Spleen (tissue), 13 donors: ENCODE measurements at places on chromosomes 1 and 21. TPM values are rescaled to one million over a fixed set of nuclear protein-coding genes. Genes with fewer than 3 reads are reported as not detected.

- H3K4me3 ChIP-seq, result peak overlapping the region; percentile 96
- peak; percentile 79 for DNase-seq
- H3K36me3 ChIP-seq, result no peaks in the 10 kb centered on the region
- no peaks in the 10 kb centered on the region for H3K27me3 ChIP-seq
These were observed 654 bp upstream of the ARHGEF2 start for GRCh38 chr1:155978973-155979429.

- no peak overlapping the region for H3K4me3 ChIP-seq
- peak overlapping the region; percentile 20 for H3K27ac ChIP-seq
- H3K27me3 ChIP-seq, result no peaks in the 10 kb centered on the region
- DNase-seq, result no peak
These were observed 30.9 kb downstream of the SKI start for GRCh38 chr1:2258996-2259395.

DNA sequence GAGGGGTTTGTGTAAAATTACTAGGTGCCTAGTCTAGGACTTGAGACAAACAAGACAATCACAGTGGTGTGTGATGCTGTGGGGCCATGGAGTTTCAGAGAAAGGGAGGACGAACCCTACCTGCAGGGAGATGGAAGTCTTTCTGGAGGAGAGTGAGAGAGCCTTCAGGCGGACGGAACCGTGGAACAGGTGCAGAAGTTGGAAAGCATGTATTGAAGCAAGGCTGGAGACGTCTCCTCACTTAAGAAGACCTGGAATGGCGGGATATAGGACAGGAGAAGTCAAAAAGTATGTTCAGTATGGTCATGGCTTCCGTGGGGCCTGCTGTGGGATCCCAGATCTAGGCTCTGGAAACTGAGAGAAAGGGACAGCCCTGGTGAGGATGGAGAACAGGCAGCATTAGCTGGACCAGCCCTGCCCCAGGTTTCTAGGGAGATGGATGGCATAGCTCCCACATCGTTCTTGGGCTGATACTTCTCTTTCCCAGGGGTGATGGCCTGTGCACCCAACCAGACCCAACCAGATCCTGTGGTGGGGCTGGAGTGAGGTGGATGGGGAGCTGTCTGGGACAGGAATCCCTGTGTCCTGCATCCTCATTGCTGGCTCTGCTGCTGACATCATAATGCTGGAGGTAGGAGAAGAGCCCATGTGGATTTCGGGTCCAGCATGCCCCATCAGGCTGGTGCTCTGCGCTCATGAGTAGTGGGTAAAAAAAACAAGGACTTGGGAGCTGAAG lies 15.0 kb upstream of the LRP8 start:
- H3K27me3 ChIP-seq, result no peaks in the 10 kb centered on the region
- no peak overlapping the region for H3K4me3 ChIP-seq

- DNase-seq, result no peak
- no peaks in the 10 kb centered on the region for H3K27me3 ChIP-seq
- H3K27ac ChIP-seq, result no peak overlapping the region
- H3K4me1 ChIP-seq, result peaks cover 2% of the 10 kb centered on the region
These were observed 934 bp upstream of the MSH4 start for GRCh38 chr1:75795703-75796193.

GRCh38 chr1:214946615-214947014 lies 135.9 kb upstream of the KCNK2 start:
- H3K36me3 ChIP-seq, result no peaks in the 10 kb centered on the region
- H3K4me3 ChIP-seq, result no peak overlapping the region
- no peak overlapping the region for H3K27ac ChIP-seq
- no peaks in the 10 kb centered on the region for H3K4me1 ChIP-seq
- no peak for DNase-seq

DNA sequence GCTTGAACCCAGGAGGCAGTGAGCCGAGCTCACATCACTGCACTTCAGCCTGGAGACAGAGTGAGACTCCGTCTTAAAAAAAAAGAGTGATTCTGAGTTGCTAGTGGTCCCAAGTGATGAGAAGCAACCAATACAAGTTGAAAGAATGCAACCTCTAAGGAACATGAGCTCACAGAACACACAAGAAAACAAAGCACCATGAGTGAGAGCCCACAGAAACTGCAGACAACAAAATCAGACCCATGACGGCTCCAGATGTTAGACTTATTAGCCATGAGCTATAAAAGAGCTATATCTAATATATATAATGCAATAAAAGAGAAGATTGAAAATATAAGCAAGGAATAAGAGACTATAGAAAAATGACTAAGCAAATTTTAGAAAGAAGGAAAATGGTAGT lies 50.0 kb downstream of the MATN1 start:
- no peaks in the 10 kb centered on the region for H3K27me3 ChIP-seq
- H3K4me1 ChIP-seq, result no peaks in the 10 kb centered on the region
- no peak overlapping the region for H3K4me3 ChIP-seq
- H3K36me3 ChIP-seq, result no peaks in the 10 kb centered on the region
- no peak overlapping the region for H3K27ac ChIP-seq

- no peak overlapping the region for H3K4me3 ChIP-seq
- no peaks in the 10 kb centered on the region for H3K36me3 ChIP-seq
- no peaks in the 10 kb centered on the region for H3K27me3 ChIP-seq
- peaks cover 45% of the 10 kb centered on the region for H3K4me1 ChIP-seq
- peak overlapping the region; percentile 3 for H3K27ac ChIP-seq
- no peak for DNase-seq
These were observed 7.8 kb upstream of the MEF2D start for GRCh38 chr1:156508205-156508954.

DNA sequence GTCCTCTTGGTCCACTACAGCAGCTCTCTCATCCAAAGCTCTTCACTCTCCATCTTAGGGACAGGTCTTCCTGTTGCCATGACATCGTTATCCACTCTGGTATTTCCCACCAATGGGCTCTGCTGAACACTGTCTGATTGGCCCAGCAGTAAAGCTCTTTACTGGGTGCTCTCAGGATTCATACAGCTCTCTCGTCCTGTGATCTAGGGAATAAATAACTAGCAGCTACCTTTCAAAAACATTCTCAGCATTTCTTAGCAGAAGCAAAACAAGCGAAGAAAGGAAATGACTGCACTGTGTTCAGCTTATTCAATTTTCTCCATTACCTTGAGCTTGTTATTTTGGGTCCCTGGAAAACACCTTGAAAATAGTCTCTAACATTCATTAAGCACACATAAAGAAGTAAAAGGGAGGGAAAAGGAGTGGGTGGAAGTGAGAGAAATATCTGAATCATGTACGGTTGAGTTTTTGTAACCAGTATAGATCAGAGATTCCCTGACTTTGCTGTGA lies 163.4 kb upstream of the SGIP1 start:
- no peaks in the 10 kb centered on the region for H3K27me3 ChIP-seq
- peaks cover 81% of the 10 kb centered on the region for H3K36me3 ChIP-seq
- no peak overlapping the region for H3K4me3 ChIP-seq
- H3K27ac ChIP-seq, result peak overlapping the region; percentile 54
- peaks cover 97% of the 10 kb centered on the region for H3K4me1 ChIP-seq

- no peaks in the 10 kb centered on the region for H3K36me3 ChIP-seq
- H3K4me3 ChIP-seq, result no peak overlapping the region
- no peak for DNase-seq
- no peak overlapping the region for H3K27ac ChIP-seq
These were observed 5.9 kb downstream of the RIMS3 start for GRCh38 chr1:40659649-40659947.

GRCh38 chr1:211621447-211622198 lies 42.7 kb upstream of the SLC30A1 start:
- H3K27ac ChIP-seq, result no peak overlapping the region
- no peaks in the 10 kb centered on the region for H3K36me3 ChIP-seq
- H3K27me3 ChIP-seq, result no peaks in the 10 kb centered on the region
- peaks cover 11% of the 10 kb centered on the region for H3K4me1 ChIP-seq

DNA sequence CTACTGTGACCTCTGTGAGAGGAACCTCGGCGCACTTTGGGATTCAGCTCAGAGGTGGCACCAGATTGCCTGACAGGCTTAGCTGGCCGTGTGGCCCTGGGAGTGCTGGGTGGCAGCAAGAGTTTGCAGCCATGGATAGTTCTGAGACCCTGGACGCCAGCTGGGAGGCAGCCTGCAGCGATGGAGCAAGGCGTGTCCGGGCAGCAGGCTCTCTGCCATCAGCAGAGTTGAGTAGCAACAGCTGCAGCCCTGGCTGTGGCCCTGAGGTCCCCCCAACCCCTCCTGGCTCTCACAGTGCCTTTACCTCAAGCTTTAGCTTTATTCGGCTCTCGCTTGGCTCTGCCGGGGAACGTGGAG lies 67.5 kb downstream of the DISC1 start:
- H3K4me1 ChIP-seq, result peaks cover 8% of the 10 kb centered on the region
- no peak overlapping the region for H3K27ac ChIP-seq
- DNase-seq, result no peak
- H3K36me3 ChIP-seq, result peaks cover 13% of the 10 kb centered on the region

DNA sequence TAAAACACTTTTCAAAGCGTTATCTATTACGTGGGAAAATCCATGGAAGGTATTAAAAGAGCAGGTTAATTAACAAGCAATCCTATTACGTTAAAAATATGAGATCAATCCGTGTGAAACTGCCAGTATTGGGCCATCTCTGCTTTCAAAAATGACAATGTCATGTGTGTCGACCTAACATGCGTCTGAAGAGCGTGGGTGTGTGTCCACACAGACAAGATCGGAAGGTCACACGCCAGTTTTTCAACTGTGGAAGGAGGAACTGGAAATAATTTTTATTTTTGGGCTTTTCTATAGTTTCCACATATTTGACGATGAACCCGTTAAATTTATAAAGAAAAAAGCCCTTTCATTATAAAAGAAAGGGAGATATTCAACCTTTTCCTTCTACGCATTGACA lies 17.6 kb upstream of the ALDH4A1 start:
- no peaks in the 10 kb centered on the region for H3K27me3 ChIP-seq
- peaks cover 12% of the 10 kb centered on the region for H3K36me3 ChIP-seq
- DNase-seq, result no peak
- peaks cover 46% of the 10 kb centered on the region for H3K4me1 ChIP-seq
- no peak overlapping the region for H3K4me3 ChIP-seq

DNA sequence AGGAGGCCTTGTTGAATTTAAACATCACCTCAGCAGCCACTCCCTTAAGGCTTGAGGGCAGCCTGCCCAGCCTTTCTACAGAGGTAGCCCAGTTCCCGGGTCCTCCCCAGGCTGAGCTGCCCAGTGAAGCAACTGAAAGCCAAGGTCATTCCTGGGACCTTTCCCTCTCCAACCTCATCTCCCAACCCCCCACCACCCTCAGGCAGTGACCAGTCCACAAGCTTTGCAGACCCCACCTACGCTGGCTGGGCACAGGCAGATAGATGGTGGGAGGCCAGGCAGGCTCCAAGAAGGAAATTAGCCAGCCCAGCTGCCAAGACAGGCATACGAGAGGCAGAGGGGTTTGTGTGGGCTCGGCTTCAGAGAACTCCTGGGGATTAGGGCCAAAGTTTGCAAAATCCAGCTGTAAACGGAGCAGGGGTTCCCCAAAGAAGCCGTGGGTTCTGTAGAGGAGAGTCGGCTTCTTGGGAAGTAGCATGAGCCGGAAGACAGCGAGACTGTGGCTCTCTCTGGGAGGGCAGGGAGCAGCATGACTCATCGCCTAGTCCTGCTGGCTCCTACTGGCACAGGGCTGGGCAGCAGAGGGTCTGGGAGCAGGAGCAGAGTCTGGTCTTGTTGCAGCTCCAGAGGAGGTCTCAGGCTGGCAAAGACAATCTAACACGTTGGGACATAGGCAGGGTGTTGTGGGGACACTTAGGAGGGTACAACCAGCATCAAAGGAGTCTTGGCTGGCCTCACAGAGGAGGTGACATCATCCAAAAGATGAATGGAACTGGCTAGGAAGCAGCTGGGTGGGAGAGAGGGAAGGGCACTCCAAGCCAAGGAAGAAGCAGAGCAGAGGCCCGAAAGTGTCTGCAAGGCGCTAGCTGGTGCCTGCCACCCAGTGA lies 2.8 kb upstream of the ZC3H12A start:
- H3K36me3 ChIP-seq, result peaks cover 9% of the 10 kb centered on the region
- peak overlapping the region; percentile 7 for H3K27ac ChIP-seq
- H3K4me1 ChIP-seq, result peaks cover 68% of the 10 kb centered on the region
- no peak overlapping the region for H3K4me3 ChIP-seq
- DNase-seq, result peak; percentile 82
- no peaks in the 10 kb centered on the region for H3K27me3 ChIP-seq

- H3K27ac ChIP-seq, result peak overlapping the region; percentile 53
- H3K36me3 ChIP-seq, result no peaks in the 10 kb centered on the region
- H3K27me3 ChIP-seq, result no peaks in the 10 kb centered on the region
- H3K4me3 ChIP-seq, result no peak overlapping the region
- no peak for DNase-seq
These were observed 70.8 kb downstream of the JAK1 start for GRCh38 chr1:64895500-64895899.

DNA sequence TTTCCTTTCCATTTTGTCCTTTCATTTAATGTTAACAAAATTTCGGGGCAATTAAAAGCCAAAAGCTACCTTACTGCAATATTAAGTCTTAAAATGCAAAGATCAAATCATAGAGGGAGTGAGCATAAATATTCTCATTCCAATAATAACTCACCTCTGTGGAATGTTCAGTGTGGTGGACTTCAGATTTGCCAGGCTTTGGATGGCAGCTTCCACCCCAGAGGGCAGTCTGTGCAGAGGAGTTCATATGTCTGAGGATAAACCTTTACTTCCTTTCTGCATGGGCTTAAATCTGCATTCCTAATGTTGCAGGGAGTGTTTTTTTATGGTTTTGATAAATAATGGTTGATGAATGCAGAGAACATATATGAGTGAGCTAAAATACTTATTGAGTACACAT lies 16.3 kb downstream of the KIAA0040 start:
- H3K36me3 ChIP-seq, result peaks cover 83% of the 10 kb centered on the region
- no peak overlapping the region for H3K27ac ChIP-seq
- H3K4me3 ChIP-seq, result no peak overlapping the region
- H3K27me3 ChIP-seq, result no peaks in the 10 kb centered on the region

DNA sequence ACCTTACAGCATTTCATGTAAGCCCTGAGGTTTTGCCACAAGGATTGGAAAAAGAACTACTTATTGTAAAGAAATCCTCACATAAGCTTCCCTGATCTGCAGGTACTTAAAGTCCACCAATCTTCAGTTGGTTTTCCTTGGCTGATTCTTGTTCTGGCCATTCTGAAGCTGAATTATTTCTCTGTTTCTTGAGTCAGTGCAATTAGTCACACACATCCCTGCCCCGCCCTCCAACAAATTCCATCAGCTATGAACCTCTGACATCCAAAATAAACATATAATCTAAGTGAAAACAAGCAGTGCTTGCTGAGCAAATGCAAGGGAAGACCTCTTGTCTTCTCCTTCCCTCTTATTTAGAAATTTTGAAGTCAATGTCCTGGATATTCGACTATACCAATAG lies 8.2 kb upstream of the FNDC7 start:
- no peak for DNase-seq
- no peak overlapping the region for H3K4me3 ChIP-seq
- no peak overlapping the region for H3K27ac ChIP-seq
- H3K36me3 ChIP-seq, result peaks cover 31% of the 10 kb centered on the region
- no peaks in the 10 kb centered on the region for H3K27me3 ChIP-seq
- peaks cover 5% of the 10 kb centered on the region for H3K4me1 ChIP-seq

- no peak for DNase-seq
- no peaks in the 10 kb centered on the region for H3K4me1 ChIP-seq
- H3K36me3 ChIP-seq, result no peaks in the 10 kb centered on the region
- no peak overlapping the region for H3K27ac ChIP-seq
These were observed 127.6 kb downstream of the NOS1AP start for GRCh38 chr1:162197041-162197531.

- H3K4me3 ChIP-seq, result no peak overlapping the region
- peaks cover 29% of the 10 kb centered on the region for H3K4me1 ChIP-seq
- no peaks in the 10 kb centered on the region for H3K36me3 ChIP-seq
- H3K27ac ChIP-seq, result no peak overlapping the region
These were observed 43.5 kb downstream of the CHML start for GRCh38 chr1:241596633-241597032.

GRCh38 chr1:58809325-58810010 lies 25.6 kb upstream of the JUN start:
- peaks cover 42% of the 10 kb centered on the region for H3K4me1 ChIP-seq
- no peaks in the 10 kb centered on the region for H3K36me3 ChIP-seq
- no peaks in the 10 kb centered on the region for H3K27me3 ChIP-seq
- H3K27ac ChIP-seq, result peak overlapping the region; percentile 50

The AXDND1 gene
- 0.20 TPM for polyA plus RNA-seq

The DYNLT5 gene
- not detected for polyA plus RNA-seq

The NIBAN1 gene
- 2.3 TPM for polyA plus RNA-seq

The NECTIN4 gene
- polyA plus RNA-seq, result 0.03 TPM

The ERICH3 gene
- polyA plus RNA-seq, result 0.15 TPM

The TRIM58 gene
- polyA plus RNA-seq, result 0.17 TPM
